ENCODE measurements at places on chromosomes 1 and 21.

- no peak for DNase-seq
These were observed 15.5 kb upstream of the AHCTF1 start for GRCh38 chr1:246947255-246947654.

DNA sequence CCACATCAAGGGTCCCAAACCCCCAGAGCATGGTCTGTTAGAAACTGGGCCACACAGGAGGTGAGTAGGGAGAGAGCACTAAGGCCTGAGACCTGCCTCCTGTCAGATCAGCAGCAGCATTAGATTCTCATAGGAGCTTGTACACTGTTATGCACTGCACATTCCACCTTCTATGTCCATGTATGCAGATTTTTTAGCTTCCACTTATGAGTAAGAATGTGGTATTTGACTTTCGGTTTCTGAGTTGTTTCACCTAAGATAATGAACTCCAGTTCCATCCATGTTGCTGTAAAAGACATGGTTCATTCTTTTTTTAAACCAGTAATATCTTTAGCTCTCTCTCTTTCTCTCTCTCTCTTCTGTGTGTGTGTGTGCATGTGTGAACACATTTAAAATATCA is 663 bp upstream of the GBP6 start:
- no peak for DNase-seq

DNA sequence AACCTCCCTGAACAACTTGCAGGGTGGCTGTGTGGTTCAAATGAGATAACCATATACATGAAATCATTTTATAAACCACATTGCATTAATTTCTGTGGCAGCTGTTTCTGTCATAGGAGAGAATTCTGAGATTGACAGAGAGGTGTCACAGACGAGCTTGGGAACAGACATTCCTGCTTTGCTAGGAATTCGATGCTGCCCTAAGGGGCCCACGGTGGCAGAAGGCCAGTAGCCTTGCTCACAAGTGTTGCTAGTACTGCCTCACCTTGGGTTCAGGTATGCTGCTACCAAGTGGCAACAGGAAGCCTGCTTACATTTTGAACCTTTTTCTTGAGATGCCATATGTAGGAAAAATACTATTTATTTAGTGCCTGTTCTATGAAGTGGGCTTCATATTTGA is 13.4 kb downstream of the KCNA10 start:
- no peak for DNase-seq

GRCh38 chr1:201328576-201328975 is 45.3 kb downstream of the PKP1 start:
- no peak for DNase-seq

DNA sequence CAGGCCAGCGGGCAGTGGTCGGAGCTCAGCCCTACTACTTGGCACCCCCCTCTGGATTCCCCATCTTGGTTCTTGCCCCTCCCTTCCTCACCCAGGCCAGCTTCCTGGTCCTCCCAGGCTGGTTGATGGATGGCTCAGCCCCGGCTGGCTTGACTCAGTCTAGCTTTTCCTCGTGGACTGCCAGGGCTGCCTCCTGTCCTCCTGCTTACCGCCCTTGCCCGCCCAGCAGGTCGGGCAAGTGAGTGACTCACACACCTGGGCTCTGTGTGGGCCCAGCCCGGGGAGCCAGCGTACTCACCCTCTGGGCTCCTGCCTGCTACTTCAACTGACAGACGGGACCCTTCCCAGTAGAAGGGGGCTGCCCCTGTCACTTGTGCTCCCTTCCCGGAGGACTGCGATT is 19.5 kb upstream of the ARHGEF10L start:
- no peak for DNase-seq

DNA sequence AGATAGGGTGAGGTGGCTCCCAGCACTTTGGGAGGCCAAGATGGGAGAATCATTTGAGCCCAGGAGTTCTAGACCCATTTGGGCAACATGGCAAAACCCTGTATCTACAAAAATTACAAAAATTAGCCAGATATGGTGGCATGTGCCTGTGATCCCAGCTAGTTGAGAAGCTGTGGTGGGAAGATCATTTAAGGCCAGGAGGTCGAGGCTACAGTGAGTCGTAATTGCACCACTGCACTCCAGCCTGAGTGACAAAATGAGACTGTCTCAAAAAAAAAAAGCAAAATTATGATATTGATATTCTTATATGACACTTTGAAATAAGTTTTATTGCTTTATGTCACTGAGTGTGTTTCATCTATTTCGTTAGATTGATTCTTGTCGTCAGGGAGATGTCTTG is 7.4 kb downstream of the ACADM start:
- DNase-seq, result no peak

DNA sequence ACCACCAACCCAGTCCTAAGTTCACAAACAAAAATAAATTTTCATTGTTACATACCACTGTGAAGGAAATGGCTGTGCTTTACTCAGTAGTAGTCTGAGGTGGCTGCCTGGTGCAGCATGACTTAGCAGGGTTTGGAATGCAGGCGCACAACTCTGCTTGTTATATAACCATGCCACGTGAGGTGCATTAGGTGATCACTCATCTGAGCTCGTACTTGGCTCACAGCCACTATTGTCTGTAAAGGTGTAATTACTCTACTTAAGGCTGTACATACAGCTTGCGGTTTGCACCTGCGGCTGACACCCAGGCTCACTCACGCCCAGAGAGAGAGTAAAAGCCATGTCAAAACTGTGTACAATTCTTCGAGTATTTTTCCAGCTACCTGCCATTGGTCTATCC is 599.4 kb downstream of the LTN1 start:
- no peak for DNase-seq

Measured in H1 (cell line).